ENCODE measurements at places on chromosomes 11 and 22.

DNA sequence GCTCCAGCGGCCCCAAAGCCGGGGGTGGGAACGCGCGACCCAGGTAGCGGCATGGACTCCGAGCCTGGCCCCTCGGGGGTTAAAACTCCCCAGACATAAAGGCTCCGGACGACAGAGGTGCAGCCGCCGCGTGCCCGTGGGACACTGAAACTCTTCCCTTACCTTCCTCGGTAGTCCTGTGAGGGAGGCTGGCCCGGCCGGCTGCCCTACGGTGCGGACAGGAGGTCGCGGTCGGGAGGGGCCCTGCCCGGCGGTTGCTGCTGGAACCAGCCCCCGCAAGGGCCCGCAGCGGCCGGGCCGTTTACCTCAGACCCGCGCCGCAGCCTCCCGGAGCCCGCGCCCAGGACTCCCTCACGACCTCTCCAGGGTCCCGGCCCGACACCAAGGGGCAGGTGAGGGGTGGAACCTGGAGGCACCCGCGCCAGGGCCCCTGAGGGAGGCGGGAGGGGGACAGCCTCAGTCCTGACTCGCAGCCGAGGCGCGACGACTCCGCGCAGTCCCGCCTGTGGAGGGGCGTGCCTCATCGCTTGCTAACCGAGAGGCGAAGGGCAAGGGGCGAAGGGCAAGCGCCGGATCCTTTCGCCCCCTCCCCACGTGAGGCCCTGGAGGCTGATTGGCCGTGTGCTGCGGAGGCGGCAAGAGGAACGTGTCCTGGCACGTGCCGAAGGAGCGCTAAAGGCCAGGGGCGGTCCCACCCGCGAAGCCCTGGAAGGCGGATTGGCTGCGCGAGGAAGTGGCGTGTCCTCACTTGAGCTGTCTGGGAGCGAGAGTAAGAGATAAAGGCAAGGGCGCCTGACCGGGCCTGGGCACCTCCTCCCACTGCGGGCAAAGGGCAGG, at the start of gene UPB1:
TSS of gene UPB1 (plus strand) at position 805 of the 837 bp plus-strand sequence. CDS start 72 bp downstream, outside the sequence.
- DNase-seq: no peak

GRCh38 chr22:21998595-21999247, 16.1 kb upstream of the TOP3B start:
- DNase-seq: no peak

- no peak for DNase-seq
Measured at GRCh38 chr22:38724926-38725571, 19.3 kb downstream of the GTPBP1 start.

DNA sequence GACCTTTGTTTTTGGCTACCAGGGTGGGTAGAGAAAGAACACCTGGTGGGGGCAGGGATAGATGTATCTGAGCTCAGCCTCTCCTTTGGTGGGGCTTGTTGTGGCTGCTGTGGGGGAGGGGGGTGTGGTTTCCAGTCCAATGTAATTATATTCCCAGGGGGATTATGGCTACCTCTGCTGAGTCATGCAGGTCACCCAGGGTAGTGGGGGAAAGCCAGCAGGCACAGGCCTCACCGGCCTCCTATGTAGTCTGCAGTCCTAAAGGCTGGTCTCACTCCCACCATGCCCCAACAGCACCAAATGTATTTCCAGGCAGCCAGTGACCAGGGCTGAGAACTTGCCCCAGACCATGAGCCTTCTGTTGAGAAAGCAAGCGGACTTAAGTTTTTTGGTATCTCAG, 119.6 kb downstream of the DYNC2H1 start:
- DNase-seq: no peak

GRCh38 chr22:36279219-36279666, 26.3 kb downstream of the APOL1 start:
- DNase-seq: no peak

DNA sequence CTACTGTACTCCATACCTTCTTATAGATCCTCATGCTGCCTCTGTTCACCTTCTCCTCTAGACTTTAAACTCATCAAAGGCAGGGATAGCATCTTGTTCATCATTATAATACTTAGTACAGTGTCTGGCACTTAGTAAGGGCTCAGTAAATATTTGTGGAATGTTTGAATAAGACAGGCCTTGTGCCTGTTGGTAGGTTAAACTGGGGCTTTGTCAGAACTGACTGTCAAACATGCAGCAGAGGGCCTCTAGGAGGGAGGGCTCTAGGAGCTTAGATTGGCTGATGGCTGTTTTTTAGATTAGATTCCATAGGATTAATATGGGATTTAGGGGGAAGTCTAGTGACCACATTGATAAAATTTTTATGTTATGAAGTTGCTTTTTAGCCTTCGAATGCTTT, 70.8 kb downstream of the RNF169 start:
- DNase-seq: no peak

All from NCI-H510A treated with DMSO at 0.1 percent for 48 hours (cell line).